ENCODE measurements at places on chromosomes 7 and 10.
A peak's percentile ranks its signal among the peaks of the same experiment; 100 is the strongest.

DNA sequence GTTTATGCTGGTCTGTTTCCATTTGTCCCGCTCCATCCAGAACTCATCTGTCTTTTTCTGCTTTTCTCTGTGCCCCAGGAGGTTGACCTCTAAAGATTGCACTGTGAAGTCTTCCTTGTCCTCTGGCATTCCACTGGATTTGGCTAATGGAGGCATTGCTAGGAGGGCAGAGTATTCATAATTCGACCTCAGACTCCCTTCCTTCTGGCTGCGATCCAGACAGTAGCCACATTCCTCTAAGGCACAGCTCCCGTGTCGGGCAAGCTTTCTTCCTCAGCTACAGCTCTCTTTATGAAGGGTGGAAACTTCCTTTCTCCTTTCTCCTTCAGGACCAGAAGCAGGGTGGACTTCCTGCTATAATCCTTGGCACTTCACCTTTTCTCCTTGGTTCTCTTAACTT lies 175.9 kb downstream of the BAMBI start:
- no peak for DNase-seq

DNA sequence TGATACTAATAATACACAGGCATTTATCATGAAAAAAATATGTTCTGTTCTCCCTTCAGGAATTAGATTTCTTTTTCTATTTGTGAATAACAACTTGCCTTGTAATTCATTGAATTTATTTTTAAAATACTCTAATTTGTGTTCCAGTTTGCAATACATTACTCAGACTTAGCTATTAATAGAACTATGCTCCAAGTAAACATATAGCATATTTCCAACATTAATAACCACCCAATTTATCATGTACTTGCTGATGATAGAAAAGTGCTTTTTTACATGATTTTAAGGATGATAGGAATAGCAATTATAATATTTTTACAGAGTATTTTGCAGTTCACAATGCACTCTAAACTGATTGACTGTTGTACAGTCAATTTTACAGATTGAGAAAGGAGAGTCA lies 338.8 kb upstream of the SEMA3D start:
- no peak for DNase-seq

DNA sequence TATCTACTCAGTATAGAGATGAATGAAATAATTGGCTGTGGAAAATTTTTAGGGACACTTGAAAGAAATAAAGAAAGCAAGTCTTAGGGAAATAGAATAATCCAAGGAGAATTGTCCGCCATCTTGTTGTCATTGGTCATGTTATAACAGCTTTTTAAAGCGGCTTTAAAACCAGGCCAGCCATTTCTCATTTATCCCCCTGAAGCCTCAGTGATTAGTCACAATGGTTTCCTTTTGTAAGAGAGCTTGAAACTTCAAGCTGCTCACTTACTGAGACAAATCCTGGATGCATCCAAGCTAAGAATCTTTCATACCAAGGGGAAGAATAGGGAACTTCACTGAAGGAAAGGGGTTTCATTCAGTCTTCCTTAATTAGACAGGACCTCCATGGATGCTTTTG lies 67.9 kb downstream of the SGCE start:
- DNase-seq, result no peak

GRCh38 chr10:62036186-62037081 lies 134.9 kb downstream of the ARID5B start:
- DNase-seq, result no peak

DNA sequence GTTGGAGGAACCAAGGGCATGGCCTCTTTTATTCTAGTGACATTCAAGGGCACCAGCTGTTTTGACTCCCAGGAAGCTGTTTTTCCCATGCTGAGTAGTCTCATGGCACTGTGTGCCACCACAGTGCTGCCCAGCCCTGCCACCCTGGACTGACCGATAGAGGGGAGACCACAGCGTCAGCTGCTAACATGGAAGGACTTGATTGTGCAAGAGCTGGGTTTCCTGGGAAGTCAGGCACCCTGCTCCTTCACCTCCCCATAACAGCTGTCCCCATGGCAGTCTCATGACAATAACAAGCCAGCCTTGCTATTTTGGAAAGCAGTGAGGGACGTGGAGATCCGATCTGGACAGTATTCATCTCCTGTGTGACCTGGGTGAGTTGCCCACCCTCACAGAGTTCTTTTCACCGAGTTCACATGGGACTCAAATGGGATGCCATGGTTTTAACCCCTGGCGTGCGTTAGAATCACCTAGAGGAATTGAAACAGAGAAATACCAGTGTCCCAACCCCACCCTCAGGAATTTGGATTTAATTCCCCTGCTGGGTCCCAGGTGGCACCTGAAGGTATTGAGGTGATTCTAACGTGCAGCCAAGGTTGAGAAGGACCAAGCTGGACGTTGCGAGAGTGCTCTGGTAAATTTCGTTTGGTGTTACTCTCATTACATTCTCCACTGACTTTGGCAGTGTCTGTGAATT lies 174.8 kb downstream of the CELF2 start:
- peak; percentile 72 for DNase-seq

- no peak for DNase-seq
These were observed 34.4 kb downstream of the HIPK2 start for GRCh38 chr7:139743267-139743966.

DNA sequence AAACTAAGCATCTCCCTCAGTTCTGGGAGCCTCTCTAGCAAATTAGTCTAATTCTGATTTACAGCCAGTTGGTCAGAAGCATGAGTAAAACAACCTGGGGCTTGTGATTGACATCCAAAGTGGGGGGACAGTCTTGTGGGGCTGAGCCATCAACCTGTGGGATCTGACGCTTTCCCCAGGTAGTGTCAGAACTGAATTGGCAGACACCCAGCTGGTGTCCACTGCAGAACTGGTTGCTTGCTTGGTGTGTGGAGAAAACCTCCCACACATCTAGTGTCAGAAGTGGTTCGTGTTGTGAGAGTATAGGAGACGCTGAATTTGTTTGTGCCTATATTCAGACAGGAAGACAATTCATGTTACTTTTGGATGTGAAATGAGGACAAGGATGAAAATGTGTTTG lies 92.2 kb upstream of the PDCD4 start:
- no peak for DNase-seq

- DNase-seq, result no peak
These were observed 50.8 kb downstream of the MICALL2 start for GRCh38 chr7:1408466-1408865.

- DNase-seq, result no peak
These were observed 3.3 kb upstream of the PCBD1 start for GRCh38 chr10:70891627-70892026.

- DNase-seq, result no peak
These were observed 3.0 kb downstream of the VSTM2A start for GRCh38 chr7:54545241-54545563.

- DNase-seq, result no peak
These were observed 104.4 kb upstream of the ANLN start for GRCh38 chr7:36285276-36285675.

- DNase-seq, result no peak
These were observed 12.2 kb downstream of the DOCK4 start for GRCh38 chr7:112193915-112194502.

GRCh38 chr10:71188201-71188600 lies 24.2 kb upstream of the UNC5B start:
- no peak for DNase-seq

DNA sequence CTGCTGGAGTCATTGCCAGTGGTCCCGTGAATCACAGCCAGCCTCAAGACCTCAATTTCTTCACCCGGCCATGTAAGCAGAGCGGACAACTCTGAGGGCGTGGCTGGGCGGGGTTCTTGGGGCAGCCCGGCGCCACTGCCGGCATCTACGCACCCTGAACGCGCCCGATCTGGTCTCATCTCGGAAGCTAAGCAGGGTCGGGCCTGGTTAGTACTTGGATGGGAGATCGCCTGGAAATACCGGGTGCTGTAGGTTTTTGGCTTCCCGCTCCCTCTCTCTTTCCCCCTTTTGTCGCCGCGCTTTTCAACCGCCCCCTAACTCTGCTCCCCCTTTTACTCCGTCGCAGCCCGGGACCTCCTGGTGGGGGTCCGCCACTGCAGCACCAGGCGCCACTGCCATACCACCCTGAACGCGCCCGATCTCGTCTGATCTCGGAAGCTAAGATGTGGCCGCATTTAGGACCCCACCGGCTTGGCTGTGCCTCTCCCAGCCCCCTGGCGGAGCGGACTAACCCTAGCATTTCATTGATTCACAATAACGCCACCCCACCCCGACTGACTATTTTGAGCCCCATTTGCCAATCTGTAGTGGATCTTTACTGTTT lies 25.3 kb downstream of the GARIN1A start:
- DNase-seq, result peak; percentile 77

- DNase-seq, result no peak
These were observed 610.5 kb downstream of the ACTR3B start for GRCh38 chr7:153370092-153370491.
